ENCODE measurements at places on chromosomes 1 and 21.

GRCh38 chr1:236393681-236394481 is at the start of gene EDARADD:
TSS of gene EDARADD (plus strand) at chr1:236394286. CDS start at chr1:236394445, 159 bp downstream.
- DNase-seq = peak; percentile 50

- DNase-seq = no peak
Observed at GRCh38 chr21:41769933-41770332, 3.1 kb upstream of the RIPK4 start.

GRCh38 chr1:10765304-10765703 is 31.1 kb downstream of the CASZ1 start:
- DNase-seq = no peak

- no peak for DNase-seq
Observed at GRCh38 chr1:212937034-212937433, 13.3 kb upstream of the VASH2 start.

DNA sequence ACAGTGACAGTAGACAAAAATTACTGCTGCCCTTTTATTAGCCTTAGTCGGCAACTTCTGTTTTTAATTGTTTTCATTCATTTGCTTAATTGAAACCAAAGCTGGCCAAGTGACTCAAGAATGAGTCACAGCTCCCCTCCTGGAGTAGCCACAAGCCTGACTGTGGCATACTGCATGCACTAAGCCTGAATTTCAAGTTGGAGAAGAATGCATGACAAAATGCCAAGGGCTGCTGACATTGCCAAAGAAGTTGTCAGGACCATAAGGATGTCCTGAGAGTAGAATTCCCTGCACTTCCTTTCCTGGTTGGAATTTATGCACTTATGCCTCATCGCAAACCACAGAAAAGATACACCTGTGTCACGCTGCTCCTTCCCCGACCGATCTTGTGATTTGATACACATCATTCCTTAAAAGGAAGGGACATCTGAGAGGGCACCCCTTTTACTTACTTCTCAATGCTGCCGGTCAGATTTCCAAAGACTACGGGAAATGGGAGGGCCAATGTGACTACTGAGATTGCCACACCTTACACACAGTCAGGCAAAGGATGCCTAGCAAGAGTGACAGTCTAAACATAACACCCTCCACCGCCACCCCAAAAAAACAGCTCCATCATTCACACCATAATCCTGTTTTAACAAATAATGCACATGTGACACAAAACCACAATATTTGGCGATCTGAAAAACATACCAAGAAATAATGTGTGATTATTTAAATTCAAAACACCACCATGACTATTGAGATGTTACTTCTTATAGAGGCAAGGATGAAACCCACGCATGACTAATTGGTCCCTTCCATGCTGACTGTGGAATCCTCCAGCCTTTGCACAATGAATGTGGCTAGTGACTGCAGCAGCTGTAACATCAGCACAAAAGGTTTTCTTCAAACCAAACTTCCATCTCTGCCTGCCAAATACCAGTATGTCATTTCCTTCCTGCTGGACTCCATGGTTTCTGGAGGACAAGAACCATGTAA is 28.2 kb downstream of the VAV3 start:
- peak; percentile 94 for DNase-seq

DNA sequence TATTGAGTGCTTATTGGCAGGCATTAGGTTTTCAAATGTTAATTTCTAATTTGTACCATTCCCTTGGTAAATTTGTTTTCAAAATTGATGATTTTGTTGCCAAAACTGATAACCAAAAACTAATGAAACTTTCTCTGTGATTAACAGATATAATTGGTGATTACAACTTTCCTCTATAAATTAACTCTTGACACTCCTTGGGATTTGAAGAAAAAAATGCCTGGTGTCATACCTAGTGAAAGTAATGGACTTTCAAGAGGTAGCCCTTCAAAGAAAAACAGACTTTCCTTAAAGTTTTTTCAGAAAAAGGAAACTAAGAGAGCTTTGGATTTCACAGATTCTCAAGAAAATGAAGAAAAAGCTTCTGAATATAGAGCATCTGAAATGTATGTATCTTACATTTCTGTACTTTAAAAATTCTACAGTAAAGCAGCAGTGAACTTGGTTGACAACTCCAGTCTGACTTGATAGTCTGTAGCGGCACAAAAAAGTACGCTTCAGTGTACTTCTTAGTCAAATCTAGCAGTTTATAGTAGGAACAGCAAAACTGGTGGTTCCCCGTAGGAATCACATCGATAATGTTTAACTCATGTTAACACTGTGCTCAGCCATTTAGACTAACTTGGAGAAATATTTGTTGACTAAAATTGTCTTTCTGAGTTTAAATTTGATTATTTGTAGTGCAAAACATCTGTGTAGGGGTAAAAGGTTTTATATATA is 3.0 kb downstream of the USP1 start:
- DNase-seq = no peak

- no peak for DNase-seq
Observed at GRCh38 chr1:12384836-12385456, 155.1 kb downstream of the VPS13D start.

DNA sequence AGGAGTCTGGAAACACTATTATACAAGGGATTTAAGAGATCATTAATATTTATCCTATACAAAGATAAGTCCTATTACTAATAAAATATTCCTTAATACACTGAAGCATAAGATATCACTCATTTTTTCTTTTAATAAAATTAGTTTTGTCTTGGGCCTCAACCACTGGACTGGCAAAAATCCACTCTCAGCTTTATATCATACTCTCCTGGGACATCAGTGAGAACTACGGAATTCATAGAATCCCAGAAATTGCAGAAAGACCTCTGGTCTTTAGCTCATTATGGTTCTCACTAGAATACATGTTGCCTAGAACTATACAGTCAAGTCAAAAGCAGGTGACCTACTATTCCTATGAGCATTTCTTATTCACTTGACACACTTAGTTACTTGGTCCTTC is 285.0 kb downstream of the LRRC40 start:
- no peak for DNase-seq

- DNase-seq = peak; percentile 64
Observed at GRCh38 chr1:16324456-16324890, 27.8 kb downstream of the FBXO42 start.

DNA sequence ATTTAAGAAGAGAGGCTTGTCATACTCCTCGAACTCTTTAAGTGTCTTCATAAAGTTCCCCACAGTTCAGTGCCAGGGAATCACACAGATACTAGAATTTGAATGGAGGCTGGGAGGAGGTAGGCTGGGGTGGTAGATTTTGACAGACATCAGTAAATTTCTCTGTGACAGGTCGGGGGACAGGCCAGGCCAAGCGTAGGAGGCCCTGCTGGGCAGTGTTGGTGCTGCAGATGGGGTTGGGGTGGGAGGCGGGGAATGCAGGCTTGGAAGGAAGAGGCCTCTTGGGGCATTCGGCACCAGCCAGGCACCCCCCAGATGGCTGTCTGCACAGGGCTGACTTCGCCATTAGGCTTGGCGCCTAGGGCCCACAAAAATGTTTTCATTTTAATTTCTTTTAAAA is 84.0 kb downstream of the MAN1C1 start:
- no peak for DNase-seq

DNA sequence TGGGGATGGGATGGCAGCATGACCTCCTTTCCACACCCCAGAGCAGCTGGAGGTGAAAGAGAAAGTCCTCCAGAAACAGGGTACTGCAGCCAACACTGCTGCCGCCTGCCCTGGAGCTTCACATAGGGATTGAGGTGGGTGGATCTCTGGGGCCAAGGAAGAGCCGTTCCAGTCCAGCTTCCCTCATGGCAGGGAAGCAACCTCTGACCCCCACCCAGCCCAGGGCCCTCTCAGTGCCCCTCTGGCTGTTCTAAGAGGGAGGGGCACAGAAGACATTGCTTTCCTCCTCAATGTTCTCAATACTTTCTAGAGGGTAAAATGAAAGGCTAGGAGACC is 5.7 kb downstream of the KIF21B start:
- no peak for DNase-seq

GRCh38 chr1:116726872-116727820 is 27.1 kb upstream of the CD2 start:
- DNase-seq = no peak

DNA sequence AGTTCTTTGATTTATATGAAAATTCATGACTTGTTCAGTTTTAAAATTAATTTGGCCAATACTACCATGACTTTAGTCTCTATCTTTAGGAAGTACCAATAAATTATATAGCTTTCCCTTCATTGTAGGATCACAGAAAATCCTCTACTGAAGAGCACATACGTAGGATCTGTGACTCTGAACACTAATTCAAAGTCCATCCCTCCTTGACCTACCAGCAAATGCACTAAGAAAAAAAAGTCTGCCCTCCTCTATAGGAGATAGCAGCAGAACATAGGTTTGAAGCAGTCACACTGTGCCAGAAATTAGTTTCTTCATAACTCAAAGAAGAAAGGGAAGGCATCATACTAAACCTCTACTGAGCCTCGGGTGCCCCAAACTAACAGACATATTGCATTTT is 16.5 kb downstream of the BRWD1 start:
- DNase-seq = no peak

All from H4 (cell line).